ENCODE measurements at places on chromosomes 13 and 19. TPM values are rescaled to one million over a fixed set of nuclear protein-coding genes. Genes with fewer than 3 reads are reported as not detected.

GRCh38 chr13:106918557-106918860, 350.6 kb upstream of the ARGLU1 start:
- DNase-seq, result no peak

GRCh38 chr13:48009284-48009683, 8.2 kb upstream of the SUCLA2 start:
- DNase-seq, result no peak

DNA sequence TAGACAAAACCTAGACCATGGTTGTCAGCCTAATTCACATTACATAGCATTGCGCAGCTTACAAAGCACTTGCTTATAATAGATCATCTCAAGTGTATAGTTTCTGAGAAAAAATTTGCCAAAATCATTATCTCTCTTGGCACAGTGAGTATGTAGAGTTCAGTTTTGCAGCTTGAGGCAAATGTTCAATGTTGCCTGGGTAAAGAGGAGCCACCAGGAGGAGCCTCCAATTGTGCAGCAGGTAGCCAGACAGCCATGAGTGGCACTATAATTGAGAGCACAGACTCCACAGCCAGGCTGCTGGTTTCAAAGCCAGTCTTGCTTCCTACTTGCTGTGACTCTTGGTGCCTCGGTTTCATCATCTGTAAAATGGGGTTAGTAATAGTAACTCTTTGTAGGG, 24.0 kb upstream of the OLFM4 start:
- DNase-seq, result no peak

- DNase-seq, result no peak
Measured at GRCh38 chr19:29287061-29287460, 74.1 kb upstream of the UQCRFS1 start.

The TPTE2 gene
- 0.96 TPM for total RNA-seq

The TMEM86B gene
- 8.3 TPM for total RNA-seq

The C19orf85 gene
- not detected for total RNA-seq

The GNG7 gene
- 14.0 TPM for total RNA-seq

DNA sequence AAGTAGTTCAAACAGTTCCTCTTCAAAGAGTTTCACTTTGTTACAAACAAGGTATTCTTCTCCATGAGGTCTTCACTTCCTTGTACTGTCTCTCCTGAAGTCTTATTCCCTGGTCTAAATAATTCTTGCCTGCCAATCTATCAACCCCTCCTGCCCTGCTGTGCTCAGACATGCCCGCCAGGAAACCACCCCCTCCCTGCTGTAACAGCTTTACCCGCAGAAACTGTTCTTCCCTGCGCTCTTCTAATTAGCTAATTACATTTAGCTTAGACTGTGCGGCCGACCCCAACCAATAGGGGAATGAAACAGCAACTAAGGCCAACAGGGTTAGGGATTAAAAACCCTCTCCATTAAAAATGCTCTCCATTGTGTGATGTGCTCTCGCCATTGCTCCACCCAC, 46.7 kb downstream of the ZNF846 start:
- peak; percentile 1 for DNase-seq

All from GM12878 (cell line).